ENCODE measurements at places on chromosomes 6 and 20. TPM values are rescaled to one million over a fixed set of nuclear protein-coding genes. Genes with fewer than 3 reads are reported as not detected.

DNA sequence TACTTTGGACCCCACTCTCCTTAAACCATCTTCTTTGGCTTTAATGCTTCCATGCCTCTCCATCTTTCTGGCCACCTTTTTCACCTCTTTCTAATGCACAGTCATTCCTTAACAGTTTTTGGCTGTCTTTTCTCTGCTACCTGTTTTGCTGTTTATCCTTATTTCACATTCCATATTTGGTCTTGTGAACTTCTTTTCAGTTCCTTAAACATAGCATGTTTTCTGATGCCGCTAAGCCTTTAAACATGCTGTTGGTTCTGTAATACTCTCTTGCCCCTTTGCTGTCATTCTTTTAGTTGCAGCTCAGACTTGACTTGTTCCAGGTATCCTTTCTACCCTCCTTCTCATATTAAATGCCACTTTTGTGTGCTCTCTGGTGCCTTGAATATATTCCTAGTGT is 35.8 kb downstream of the TOP1 start:
- no peak overlapping the region for H3K4me3 ChIP-seq
- no peaks in the 10 kb centered on the region for H3K27me3 ChIP-seq
- H3K36me3 ChIP-seq, result peaks cover 18% of the 10 kb centered on the region
- DNase-seq, result no peak
- H3K4me1 ChIP-seq, result no peaks in the 10 kb centered on the region

PGC gene
- not detected for total RNA-seq

GRCh38 chr20:43799741-43800140 is 72.9 kb upstream of the GTSF1L start:
- no peak overlapping the region for H3K4me3 ChIP-seq
- H3K27ac ChIP-seq, result no peak overlapping the region
- 0 out of 2 replicates have a peak, but pooled peaks cover 2% of the 10 kb centered on the region for H3K27me3 ChIP-seq
- peaks cover 3% of the 10 kb centered on the region for H3K4me1 ChIP-seq

LSM14B gene
- 23.7 TPM for total RNA-seq

DNA sequence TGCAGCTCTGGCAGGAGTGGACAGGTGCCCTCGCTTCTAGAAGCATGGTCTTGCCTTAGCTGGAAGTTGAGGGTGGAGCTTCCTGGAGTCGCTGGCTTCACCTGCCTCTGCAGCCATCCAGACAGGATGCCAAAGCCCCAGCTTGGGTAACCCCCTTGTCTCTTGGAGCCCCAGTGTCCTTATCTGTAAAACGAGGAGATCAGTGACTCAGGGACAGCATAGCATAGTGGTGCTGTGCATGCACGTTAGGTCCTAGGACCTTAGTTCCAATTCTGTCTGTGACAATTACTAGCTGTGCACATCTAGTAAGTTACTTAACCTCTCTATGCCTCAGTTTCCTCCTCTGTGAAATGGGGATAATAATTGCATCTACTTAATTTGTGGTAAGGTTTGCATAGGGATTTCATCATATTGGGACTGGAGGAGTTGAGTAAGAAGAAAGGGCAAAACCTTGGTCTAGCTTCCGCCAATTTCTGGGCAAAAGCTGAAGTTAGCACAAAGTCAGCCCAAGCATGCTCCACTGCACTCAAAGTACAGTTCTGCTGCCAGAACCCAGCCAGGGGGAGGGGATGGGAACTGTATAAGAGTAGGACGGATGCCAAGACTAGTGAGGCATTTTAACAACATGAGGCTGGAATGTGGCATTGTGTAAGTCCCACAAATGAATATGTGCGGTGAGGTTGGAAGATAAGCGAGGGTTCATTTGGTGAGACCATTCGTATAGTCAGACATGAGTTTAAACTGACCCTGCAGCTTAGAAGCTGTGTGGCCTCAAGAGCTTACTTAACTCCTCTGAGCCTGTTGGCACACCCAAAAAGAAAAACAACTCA is 24.5 kb downstream of the TOX2 start:
- H3K36me3 ChIP-seq, result no peaks in the 10 kb centered on the region
- H3K4me1 ChIP-seq, result peaks cover 52% of the 10 kb centered on the region
- H3K27me3 ChIP-seq, result no peaks in the 10 kb centered on the region

SLC22A2 gene
- total RNA-seq, result not detected

FILIP1 gene
- total RNA-seq, result under 0.01 TPM

HTR1E gene
- total RNA-seq, result not detected

DNA sequence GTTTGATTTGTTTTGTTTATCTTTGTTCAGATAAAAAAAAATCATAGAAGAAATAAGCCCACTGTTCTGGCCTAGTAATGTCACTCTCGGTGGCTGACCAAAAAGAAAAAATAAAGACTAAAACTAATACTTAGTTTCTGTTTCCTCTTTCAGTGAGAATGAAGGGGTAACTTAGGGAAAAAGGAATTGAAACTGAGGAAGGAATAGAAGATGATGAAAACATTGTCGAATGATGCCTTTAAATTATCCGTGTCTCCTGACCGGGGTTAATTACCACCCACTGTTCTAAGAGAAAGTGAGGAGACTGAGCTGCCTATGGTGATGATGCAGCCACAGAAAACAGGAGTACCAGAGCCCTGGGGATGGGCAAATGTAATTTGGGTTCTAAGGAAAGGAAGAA is 73.1 kb downstream of the PTCHD4 start:
- H3K27me3 ChIP-seq, result no peaks in the 10 kb centered on the region
- H3K36me3 ChIP-seq, result no peaks in the 10 kb centered on the region
- H3K27ac ChIP-seq, result no peak overlapping the region
- H3K4me3 ChIP-seq, result no peak overlapping the region
- H3K4me1 ChIP-seq, result no peaks in the 10 kb centered on the region

- H3K4me3 ChIP-seq, result no peak overlapping the region
- no peak overlapping the region for H3K27ac ChIP-seq
- no peaks in the 10 kb centered on the region for H3K4me1 ChIP-seq
- peaks cover 2% of the 10 kb centered on the region for H3K27me3 ChIP-seq
These were observed 4.4 kb upstream of the IFNGR1 start for GRCh38 chr6:137223370-137224131.

LY6G6F gene
- not detected for total RNA-seq

KCNQ2 gene
- total RNA-seq, result not detected

- no peaks in the 10 kb centered on the region for H3K36me3 ChIP-seq
- no peaks in the 10 kb centered on the region for H3K27me3 ChIP-seq
- peak; percentile 48 for DNase-seq
- peaks cover 16% of the 10 kb centered on the region for H3K4me1 ChIP-seq
These were observed 260.5 kb upstream of the MARCKS start for GRCh38 chr6:113596387-113597230.

- no peaks in the 10 kb centered on the region for H3K4me1 ChIP-seq
- H3K27me3 ChIP-seq, result peaks cover 32% of the 10 kb centered on the region
- no peak for DNase-seq
- H3K36me3 ChIP-seq, result no peaks in the 10 kb centered on the region
- no peak overlapping the region for H3K4me3 ChIP-seq
- no peak overlapping the region for H3K27ac ChIP-seq
These were observed 10.7 kb upstream of the CLPSL2 start for GRCh38 chr6:35765739-35766138.

GRCh38 chr6:10305790-10306415 is 109.0 kb downstream of the TFAP2A start:
- H3K36me3 ChIP-seq, result no peaks in the 10 kb centered on the region
- H3K27me3 ChIP-seq, result no peaks in the 10 kb centered on the region
- no peaks in the 10 kb centered on the region for H3K4me1 ChIP-seq
- no peak overlapping the region for H3K27ac ChIP-seq

DNA sequence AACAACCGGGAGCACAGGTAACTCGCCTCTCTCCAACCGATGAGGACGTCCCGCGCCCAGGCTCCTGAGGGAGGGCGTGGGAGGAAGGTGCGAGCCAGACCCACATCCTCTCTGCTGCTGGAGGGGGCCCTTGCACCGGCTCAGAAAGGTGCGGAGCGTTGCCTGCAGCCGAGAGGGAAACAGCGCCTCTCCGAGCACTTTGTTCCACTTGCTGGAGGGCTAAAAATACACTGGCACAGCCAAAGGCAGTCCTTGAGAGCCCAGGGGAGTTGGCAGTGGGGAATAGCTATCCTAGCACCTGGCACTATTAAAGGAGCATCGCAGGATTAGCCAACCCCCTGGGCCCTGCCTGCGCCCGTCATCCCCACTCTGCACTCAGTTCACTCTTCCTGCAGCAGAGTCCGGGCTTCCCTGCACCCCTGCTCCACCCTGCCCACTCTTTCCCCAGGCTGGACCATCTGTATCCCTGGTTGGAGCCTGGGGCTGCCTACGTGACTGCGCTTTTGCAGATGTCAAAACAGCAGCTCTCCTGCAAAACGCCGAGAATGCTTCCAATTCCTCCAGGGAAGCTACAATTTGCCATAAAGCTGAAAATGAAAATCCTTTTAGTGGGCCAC is 108.9 kb downstream of the SNX5 start:
- no peak for DNase-seq
- peaks cover 2% of the 10 kb centered on the region for H3K4me1 ChIP-seq
- no peak overlapping the region for H3K27ac ChIP-seq
- H3K36me3 ChIP-seq, result no peaks in the 10 kb centered on the region

DNA sequence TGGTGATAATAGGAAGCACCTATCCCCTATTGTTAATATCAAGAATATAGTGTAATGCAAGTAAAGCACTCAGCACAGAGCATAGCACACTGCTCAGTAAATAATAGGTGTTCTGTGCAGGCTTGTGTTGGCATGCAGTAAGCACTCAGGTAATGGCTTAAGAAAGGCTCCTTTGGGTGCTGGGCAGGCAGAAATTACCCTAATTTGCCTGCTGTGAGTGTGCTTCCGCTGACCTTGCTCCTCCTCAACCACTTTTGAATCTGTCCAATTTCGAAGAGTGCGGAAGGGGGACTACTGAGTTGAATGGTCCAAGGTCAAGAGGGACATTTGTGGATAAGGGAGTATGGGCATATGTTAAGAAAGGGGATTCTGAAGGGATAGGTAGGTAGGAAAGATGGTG is 15.4 kb downstream of the SRSF3 start:
- H3K36me3 ChIP-seq, result peaks cover 50% of the 10 kb centered on the region
- no peak for DNase-seq
- H3K4me3 ChIP-seq, result no peak overlapping the region
- H3K4me1 ChIP-seq, result peaks cover 9% of the 10 kb centered on the region

PDE10A gene
- 12.4 TPM for total RNA-seq

FAM184A gene
- total RNA-seq, result not detected

UNC5CL gene
- total RNA-seq, result not detected

GRCh38 chr6:84349542-84349941 is 122.1 kb upstream of the CEP162 start:
- no peak overlapping the region for H3K27ac ChIP-seq
- DNase-seq, result no peak
- no peaks in the 10 kb centered on the region for H3K27me3 ChIP-seq
- H3K36me3 ChIP-seq, result no peaks in the 10 kb centered on the region

GRCh38 chr6:157163434-157164159 is 159.7 kb downstream of the TMEM242 start:
- H3K27me3 ChIP-seq, result no peaks in the 10 kb centered on the region
- H3K36me3 ChIP-seq, result peaks cover 18% of the 10 kb centered on the region
- DNase-seq, result no peak
- peaks cover 4% of the 10 kb centered on the region for H3K4me1 ChIP-seq
- H3K4me3 ChIP-seq, result no peak overlapping the region
- no peak overlapping the region for H3K27ac ChIP-seq

KIF6 gene
- total RNA-seq, result under 0.01 TPM

- H3K36me3 ChIP-seq, result no peaks in the 10 kb centered on the region
- no peak overlapping the region for H3K4me3 ChIP-seq
- peak; percentile 12 for DNase-seq
- no peaks in the 10 kb centered on the region for H3K4me1 ChIP-seq
These were observed 62.2 kb downstream of the RFPL4B start for GRCh38 chr6:112409311-112409710.

GRCh38 chr6:117444600-117444999 is 18.9 kb upstream of the ROS1 start:
- H3K4me1 ChIP-seq, result peaks cover 13% of the 10 kb centered on the region
- no peaks in the 10 kb centered on the region for H3K36me3 ChIP-seq
- no peak overlapping the region for H3K4me3 ChIP-seq
- H3K27me3 ChIP-seq, result no peaks in the 10 kb centered on the region
- DNase-seq, result peak; percentile 83

COL11A2 gene
- under 0.01 TPM for total RNA-seq

CAPN11 gene
- total RNA-seq, result not detected

DEFB132 gene
- total RNA-seq, result not detected

GRCh38 chr20:22582964-22583772 is 1.2 kb downstream of the FOXA2 start:
- no peak overlapping the region for H3K4me3 ChIP-seq
- H3K36me3 ChIP-seq, result no peaks in the 10 kb centered on the region
- DNase-seq, result no peak
- H3K27ac ChIP-seq, result no peak overlapping the region
- H3K27me3 ChIP-seq, result peaks cover 87% of the 10 kb centered on the region
- H3K4me1 ChIP-seq, result no peaks in the 10 kb centered on the region

DNA sequence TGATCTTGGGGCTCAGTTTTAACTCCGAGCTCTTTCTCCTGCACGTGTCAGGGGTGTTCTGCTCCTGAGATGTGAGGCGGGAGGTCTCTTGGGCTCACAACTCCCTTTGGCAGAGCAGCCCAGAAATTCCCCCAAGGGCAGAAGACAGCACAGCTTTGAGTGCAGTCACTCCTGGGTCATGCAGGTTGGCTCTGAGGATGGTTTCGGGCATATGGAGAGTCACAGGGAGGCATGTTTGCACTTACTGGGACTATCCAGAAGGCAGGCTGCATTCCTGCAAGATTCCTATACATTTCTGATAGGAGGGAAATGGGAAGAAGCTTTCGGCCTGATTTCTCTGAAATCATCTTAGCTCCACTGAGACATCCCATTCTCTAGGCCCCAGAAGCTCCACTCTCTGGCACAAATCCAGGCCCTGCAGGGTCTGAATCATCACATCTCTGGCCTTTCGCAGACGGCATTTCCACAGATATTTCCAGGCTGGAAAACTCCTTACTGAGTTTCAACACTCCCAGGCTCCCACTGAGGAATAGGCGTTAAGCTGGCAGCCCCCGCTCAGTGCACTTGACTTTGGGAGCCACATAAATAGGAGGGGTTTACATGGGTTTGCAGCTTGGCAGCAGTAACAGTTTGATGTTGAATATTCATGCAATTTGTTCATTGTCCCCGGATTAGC is 39.7 kb downstream of the AGPAT4 start:
- peak overlapping the region; percentile 24 for H3K27ac ChIP-seq
- no peak overlapping the region for H3K4me3 ChIP-seq
- no peaks in the 10 kb centered on the region for H3K27me3 ChIP-seq

SDCBP2 gene
- total RNA-seq, result 0.54 TPM

MAP7 gene
- total RNA-seq, result 0.36 TPM

GRCh38 chr6:145540741-145541140 is 194.6 kb downstream of the EPM2A start:
- H3K4me1 ChIP-seq, result no peaks in the 10 kb centered on the region
- no peak overlapping the region for H3K4me3 ChIP-seq
- H3K27me3 ChIP-seq, result no peaks in the 10 kb centered on the region
- no peak for DNase-seq
- no peaks in the 10 kb centered on the region for H3K36me3 ChIP-seq
- no peak overlapping the region for H3K27ac ChIP-seq

GRCh38 chr6:2237001-2237400 is 8.4 kb downstream of the GMDS start:
- H3K4me1 ChIP-seq, result peaks cover 11% of the 10 kb centered on the region
- no peaks in the 10 kb centered on the region for H3K27me3 ChIP-seq
- no peak overlapping the region for H3K4me3 ChIP-seq
- peak; percentile 98 for DNase-seq
- no peaks in the 10 kb centered on the region for H3K36me3 ChIP-seq
- H3K27ac ChIP-seq, result no peak overlapping the region

DLK2 gene
- total RNA-seq, result 0.90 TPM

- H3K36me3 ChIP-seq, result peaks cover 6% of the 10 kb centered on the region
- H3K27ac ChIP-seq, result no peak overlapping the region
- H3K4me1 ChIP-seq, result no peaks in the 10 kb centered on the region
These were observed 17.6 kb downstream of the SLC18B1 start for GRCh38 chr6:132780770-132781371.

Data from IMR-90 (cell line).